AML-193 (cell line): ENCODE measurements at places on chromosomes 11 and 22.

DNA sequence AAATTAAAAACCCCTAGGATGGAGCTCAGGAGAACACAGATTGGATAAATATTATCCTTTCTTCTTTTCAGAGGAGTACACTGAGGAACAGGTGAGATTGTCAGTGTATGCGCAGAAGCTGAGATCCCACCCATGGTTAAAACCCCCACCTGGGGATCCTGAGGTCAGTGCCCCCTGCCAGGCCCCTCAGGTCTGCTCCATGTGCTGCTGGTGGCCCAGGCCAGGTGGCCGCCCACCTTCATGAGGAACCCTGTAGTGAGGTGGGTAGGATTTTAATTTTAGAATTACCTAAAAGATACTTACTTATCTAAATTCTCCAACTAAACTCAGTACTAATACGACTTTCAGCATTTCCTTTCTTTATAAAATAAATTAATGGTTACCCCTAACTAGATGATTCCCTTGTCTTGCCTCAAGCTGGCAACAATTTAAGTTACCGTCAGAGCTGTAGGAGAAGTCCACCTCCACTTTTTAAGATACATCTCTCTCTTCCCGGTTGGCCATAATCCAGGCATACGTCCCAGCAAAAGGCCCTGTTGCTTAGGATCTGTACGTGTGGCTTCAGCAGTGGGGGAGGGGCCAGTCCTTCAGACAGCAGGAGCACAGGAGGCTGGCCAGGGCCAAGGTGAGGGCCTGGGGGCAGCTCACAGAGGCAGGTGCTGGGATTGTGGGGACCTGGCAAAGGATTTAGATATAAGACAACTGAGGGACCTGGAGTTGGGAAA lies 61.5 kb upstream of the PITPNB start:
- DNase-seq: no peak

GRCh38 chr11:15605094-15605493 lies 490.4 kb downstream of the INSC start:
- DNase-seq: no peak

DNA sequence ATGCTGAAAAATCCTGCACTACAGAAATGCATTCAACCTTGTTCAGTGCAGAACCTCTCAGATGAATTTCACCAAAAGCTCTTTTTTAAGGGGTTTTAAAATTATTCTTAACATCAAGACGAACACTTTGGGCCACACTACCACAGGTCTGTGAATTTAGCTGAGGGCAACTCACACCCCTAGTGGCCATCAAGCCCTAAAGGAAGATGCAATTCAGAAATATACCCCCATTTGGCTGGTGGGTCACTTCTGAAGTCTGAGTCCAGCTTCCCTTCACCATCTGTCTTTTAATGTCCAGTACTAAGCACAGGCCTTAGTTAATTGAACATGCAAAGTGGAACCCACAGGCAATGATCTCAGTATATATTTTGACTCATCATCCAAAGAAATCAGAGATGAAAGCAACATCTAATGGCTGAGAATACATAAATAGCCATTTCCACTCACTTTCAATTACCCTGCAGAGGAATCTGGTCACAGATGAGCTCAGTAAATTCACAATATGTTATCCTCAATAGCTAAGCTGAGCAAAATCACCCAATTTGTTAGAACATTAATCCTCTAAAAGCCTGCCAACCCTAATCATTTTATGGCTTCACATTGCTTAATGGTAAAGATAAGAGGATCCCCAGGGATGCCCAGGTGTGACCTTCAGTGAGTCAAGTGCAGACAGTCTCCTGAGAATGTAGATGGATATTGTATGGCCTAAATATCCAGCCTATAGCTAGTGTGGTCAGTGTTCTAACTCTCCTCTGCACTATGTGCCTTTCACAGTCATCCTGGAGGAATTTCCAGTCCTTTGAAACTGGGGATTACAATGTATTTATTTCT lies 50.3 kb downstream of the FAM76B start:
- no peak for DNase-seq

- no peak for DNase-seq
These were observed 2.0 kb upstream of the ASCL2 start for GRCh38 chr11:2272228-2272945.

- no peak for DNase-seq
These were observed 1493.7 kb downstream of the TBC1D22A start for GRCh38 chr22:48256041-48256739.

DNA sequence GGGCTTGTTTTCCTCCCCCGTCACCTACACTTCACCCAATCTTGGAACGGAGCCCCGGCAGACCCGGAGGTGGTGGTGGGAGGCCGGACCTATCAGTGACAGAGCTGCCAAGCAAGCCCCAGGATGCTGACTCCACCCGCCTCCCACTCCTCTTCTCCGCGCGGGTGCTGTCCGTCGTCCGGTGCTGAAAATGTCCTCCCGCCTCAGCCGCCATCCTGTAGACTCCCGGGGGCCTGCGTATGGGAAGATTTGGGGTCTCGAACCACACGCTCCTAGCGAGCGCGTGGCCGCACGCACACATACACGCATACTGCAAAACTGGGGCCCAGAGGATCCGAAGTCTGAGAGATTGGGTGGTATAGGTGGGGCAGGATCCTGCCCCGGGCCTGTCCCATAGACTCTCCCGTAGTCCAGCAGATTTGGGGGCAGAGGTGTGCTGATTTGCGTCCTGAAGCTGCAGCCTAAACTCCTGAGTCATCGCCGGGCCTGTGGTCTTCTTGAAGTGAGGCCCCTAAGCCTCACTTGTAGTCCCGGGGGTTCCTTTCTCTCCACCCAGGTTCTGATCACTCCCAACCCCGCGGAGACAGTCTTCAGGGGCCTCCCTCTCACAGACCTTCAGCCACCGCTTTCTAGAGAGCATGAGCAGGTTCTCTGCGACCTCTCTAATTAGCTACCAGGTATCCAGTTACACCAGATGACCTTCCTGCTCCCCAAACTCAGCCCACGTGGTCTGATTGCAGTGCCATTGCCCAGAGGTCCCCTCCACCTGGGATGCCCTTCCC lies 796 bp upstream of the YIF1A start:
- DNase-seq: peak; percentile 56

DNA sequence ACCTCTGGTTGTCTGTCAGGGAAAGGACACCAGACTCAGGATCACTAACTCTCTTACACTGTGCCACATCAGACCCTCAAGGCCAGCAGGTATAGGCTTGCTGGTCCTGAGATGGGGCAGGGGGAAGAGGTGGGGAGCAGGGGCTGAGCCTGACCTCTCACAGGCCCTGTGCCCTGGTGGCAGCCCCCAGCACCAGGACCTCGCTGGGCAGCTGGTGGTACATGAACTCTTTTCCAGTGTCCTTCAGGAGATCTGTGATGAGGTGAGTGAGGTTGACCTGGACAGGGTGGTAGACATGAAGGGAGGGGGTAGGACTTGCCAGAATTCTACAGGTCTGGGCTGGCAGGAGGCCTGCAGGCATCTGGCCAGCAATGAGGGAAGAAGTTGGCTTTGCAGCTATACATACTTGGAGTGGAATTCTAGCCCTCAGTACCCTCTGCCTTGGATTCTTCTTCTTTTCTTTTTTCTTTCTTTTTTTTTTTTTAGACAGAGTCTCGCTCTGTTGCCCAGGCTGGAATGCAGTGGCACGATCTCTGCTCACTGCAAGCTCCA lies 1.4 kb downstream of the NUDT22 start:
- DNase-seq: no peak

GRCh38 chr22:40606306-40606705 lies 30.2 kb downstream of the MRTFA start:
- no peak for DNase-seq

GRCh38 chr11:47002390-47002789 lies 65.8 kb downstream of the CSTPP1 start:
- peak; percentile 23 for DNase-seq

GRCh38 chr22:17243524-17243923 lies 24.3 kb upstream of the ADA2 start:
- DNase-seq: no peak

GRCh38 chr11:112643416-112643815 lies 317.8 kb upstream of the NCAM1 start:
- DNase-seq: no peak

DNA sequence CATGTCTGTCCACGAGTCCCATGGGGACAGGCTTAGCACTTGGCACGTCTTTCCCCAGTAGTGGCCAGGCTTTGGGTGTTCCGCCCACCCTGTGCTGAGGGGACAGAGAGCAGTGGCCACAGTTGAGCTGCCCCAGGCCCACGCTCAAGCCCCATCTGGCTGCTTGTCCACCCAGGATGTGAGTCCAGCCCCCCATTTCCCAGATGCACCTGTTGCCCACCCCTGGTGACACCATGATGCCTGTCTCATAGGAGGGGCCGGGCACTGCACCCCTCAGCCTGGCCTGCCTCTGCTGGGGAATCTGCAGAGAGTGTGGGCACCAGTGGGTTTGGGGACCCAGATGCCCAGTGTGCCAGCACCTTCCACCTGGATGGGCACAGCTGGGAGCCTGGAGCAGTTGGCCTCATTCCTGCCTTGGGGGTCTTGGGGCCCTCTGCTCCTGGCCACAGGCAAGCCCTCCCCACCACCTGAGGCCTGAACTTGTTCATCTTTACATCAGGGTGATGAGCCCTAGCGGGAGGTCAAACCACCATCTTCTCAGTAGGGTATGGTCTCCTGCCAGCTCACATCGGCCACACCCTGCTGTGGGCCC lies 5.7 kb downstream of the SIGIRR start:
- DNase-seq: no peak

DNA sequence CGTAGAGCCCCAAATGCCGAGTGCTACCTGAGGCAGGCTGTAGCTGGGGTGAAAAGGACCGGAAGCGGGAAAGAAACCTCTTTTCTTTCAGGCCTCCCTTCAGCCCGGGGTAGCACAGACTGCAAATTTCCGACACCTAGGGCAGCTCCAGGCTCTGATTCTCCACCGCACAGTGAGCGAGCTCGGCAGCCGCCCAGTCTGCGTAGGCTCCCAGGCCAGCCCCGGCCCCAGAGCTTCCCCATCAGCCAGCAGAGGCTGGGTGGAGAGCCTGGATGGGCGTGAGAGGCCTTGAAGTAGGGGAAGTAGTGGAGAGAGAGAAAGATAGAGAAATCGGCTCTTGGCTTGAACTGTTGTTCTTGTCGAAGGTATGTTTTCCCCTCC lies 9.3 kb upstream of the PAX6 start:
- DNase-seq: no peak

- no peak for DNase-seq
These were observed 3.8 kb upstream of the PIK3IP1 start for GRCh38 chr22:31295831-31296657.

DNA sequence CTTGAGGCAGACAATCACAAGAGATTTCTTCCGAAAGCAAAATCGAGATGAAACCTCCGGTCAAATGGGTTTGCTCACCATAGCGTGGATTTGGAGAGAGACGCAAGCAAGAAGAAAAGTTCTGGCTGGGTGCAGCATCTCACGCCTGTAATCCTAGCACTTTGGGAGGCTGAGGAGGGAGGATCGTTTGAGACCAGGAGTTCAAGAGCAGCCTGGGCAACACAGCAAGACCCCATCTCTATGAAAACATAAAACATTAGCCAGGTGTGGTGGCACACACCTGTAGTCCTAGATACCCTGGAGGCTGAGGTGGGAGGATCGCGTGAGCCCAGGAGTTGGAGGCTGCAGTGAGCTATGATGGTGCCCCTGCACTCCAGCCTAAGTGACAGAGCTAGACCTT lies 24.4 kb downstream of the MN1 start:
- DNase-seq: no peak

- DNase-seq: no peak
These were observed 10.9 kb downstream of the RELA start for GRCh38 chr11:65651589-65652510.

DNA sequence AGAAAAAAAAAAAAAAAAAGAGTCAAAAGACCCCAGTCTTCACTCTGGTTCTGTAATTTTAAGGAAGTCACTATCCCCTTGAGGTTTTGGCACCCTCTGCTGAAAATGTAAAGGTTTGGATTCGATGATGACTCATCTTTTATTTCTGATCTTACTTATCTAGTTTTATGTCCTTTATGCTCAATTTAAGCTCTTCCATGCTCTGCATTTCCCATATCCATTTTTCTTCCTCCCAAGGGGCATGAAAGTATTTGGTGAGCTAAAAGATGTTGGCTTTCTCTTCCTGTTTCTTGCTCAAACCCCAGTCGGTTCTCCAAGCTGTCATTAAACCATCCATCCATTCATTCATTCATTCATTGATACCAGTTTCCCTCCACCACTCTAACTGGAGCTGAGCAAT lies 61.0 kb upstream of the CDON start:
- DNase-seq: no peak

DNA sequence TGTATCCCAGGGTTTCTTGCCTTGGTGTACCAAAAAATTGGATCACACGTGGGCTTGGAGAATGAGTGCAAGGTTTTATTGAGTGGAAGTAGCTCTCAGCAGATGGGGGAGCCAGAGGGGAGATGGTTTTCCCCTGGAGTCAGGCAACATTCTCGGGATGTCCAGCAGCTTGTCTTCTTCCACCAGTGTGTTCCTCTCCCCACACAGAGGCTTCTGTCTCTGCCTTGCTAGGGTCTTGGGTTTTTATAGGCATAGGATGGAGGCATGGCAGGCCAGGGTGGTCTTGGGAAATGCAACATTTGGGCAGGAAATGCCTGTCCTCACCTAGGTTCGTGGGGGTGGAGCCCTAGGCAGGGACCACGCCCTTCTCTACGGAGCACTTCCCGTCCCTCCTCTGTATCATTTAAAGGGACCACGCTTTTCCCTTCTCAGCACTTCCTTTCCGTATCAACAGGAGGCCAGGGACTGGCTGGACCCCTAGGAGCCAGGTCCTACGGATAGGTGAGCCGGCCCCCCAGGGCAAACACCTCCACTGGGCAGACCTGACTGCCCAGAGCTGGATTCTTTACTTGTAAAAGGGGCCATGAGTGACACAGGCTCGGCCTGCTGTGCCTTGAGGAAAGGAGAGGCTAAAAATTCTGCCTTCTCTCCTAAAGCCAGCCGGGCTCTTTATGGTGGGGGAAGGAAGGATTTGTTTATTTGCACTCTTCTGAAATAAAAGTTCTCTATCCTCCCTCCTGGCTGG lies 55.3 kb upstream of the CCDC188 start:
- no peak for DNase-seq

DNA sequence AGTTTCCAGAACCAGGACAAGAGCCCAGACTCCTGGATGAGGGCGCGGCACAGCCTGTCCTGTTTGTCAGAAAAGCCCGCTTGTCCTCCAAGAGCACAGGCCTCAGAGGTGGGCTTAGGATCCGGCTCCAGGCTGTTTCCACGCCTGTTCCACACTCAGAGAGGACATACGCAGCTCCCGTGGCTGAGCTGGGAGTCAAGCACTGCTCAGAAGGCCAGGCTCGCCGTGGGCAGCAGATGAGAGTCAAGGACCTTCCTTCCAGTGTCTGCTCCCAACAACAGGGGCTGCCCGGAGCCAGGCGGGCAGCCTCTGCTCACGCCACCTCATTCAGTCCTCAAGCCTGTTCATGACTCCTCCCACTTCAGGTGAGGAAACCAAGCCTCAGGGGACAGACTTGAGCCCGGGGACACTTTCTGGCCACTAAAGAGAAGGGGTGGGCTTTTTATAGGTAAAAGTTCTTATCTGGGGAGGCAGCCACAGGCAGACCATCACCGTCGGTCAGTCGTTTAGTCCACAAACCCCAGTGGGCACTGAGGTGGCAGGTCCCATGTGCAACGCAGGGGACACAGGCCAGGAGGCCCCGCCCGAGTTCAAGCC lies 3.8 kb downstream of the CYB5R3 start:
- no peak for DNase-seq
